Heart right ventricle (tissue), 16 donors: ENCODE measurements at places on chromosomes 5 and 9. TPM values are rescaled to one million over a fixed set of nuclear protein-coding genes. Genes with fewer than 3 reads are reported as not detected.

DNA sequence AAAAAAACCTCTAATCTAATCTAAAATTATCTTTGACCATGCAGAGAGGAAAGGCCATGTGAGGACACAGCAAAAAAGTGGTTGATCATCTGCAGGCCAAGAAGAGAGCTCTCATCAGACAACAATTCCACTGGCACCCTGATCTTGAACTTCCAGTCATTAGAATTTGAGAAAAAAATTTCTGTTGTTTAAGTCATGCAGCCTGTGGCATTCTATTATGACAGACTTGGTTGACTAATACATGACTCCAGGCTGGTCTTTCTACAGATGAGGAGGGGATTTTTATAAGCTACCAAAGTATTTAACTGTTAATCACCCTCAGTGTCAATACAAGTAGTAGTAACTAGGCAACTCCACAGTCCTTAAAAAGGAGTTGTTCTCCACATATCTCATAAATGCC is 358.5 kb upstream of the RGMB start:
- DNase-seq: no peak

DNA sequence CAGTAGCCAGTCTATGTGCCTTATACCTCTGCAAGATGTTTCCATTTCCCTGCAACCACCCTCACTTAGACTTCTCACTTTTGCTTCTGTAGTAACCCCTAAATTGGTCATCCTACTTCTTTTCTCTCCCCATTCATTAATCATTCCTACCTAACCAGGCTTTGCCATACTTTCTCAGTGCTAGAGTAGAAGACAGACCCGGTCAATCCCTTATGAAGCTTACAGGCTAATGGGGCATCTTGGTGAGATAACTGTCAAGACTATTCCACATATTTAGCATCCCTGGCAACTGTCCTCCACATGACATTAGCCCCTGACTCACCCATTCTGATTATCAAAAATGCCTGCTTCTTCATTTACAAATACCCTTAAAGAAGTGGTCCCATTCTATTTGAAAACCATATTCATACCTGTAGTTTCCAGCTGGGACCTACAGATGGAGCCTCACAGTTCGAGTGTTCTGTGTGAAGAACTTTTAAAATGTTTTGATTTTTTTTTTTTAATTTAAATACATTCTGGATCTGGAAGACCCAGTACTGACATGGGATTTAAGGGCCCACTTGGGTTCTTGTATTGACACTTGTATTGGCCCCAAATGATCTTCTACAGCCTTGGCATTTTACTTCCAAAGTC is 21.0 kb downstream of the F2RL2 start:
- no peak for DNase-seq

- no peak for DNase-seq
Observed at GRCh38 chr5:133467335-133467779, 145.0 kb downstream of the FSTL4 start.

DNA sequence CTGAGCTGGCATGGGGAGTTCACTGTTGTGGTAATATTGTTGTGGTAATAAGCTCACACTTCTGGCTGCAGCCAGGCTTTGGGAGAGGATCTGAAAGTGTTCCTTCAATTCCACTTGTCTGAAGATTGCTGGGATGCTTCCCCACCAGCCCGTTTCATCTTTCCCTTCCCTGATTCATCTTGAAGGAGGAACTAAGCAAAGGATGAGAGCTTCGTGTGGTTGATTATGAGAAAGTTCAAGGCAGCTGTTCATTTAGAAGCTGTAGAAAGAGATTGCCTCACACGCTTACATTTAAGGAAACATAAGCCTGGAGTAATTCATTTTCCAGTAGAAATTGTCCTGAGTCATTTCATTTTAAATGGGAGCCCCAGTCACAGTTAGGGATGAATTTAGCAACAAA is 122.4 kb upstream of the GAS1 start:
- no peak for DNase-seq

GRCh38 chr5:164809821-164810220 is 1304.4 kb downstream of the MAT2B start:
- DNase-seq: no peak

DNA sequence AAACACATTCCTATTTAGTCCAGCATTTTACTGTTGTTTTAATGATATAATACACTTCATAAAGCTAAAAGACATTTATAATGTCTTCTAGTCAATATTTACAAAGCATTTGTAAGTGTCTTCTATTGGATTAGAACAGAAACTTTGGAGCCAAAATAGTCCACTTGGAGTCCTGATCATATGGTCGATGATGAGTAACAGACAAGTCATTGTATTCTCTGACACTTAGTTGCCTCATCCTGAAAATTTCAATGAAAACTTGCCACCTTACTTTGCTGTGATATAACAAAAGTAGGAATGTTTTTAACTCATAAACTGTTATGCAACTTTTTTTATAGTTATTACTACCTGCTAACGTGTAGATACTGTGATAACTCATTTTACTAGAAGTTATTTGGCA is 132.5 kb downstream of the GABRB2 start:
- DNase-seq: no peak

The DRD1 gene
- total RNA-seq: not detected

The ANXA2R gene
- total RNA-seq: 0.71 TPM

The DNM1 gene
- 3.2 TPM for total RNA-seq

The RBM22 gene
- total RNA-seq: 27.2 TPM
